ENCODE measurements at places on chromosomes 5 and 9. TPM values are rescaled to one million over a fixed set of nuclear protein-coding genes. Genes with fewer than 3 reads are reported as not detected.

DNA sequence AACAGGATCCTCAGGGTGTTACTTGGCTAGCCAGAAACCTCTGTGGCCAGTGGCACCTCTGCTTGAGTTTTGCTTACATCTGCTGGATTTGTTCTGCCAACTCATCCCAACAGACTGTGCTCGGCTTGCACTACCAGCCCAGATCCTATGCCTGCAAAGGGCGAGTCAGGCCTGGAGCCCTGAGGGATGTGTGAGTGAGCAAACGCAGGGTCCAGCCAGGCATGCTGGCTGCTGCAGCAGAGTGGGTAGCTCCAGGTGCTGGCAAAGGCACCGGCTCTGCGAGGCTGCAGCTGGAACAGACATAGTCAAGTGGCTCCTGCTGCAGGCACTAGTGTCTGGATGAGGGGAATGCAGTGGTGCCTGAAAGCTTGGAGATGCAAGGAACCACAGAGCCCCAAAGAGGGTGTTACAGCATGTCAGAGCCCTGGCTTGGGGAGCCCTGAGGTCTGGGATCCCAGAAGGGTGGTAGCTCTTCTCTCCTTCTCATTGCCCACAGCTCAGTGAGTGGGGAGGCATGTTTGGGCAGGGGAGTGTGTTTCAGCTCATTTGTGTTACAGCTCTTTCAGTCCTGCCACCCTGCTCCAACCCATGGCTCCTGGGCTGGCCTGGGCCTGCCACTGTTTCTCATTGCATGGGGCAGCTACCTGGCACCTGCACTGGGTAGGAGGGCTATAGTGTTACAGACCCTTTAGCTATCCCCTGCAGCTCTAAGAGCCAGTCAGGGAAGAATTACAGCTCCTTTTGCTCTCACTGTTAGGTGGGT lies 332.6 kb downstream of the TAF11L14 start:
- H3K4me1 ChIP-seq, result no peaks in the 10 kb centered on the region
- H3K36me3 ChIP-seq, result peaks cover 9% of the 10 kb centered on the region
- H3K4me3 ChIP-seq, result no peak overlapping the region
- no peaks in the 10 kb centered on the region for H3K27me3 ChIP-seq
- no peak overlapping the region for H3K27ac ChIP-seq

- H3K27me3 ChIP-seq, result no peaks in the 10 kb centered on the region
- no peak for DNase-seq
- no peaks in the 10 kb centered on the region for H3K36me3 ChIP-seq
- H3K4me3 ChIP-seq, result no peak overlapping the region
- no peak overlapping the region for H3K27ac ChIP-seq
- H3K4me1 ChIP-seq, result peaks cover 15% of the 10 kb centered on the region
These were observed 100.7 kb downstream of the PAM start for GRCh38 chr5:102855681-102856388.

- peaks cover 5% of the 10 kb centered on the region for H3K4me1 ChIP-seq
- DNase-seq, result no peak
- peaks cover 25% of the 10 kb centered on the region for H3K36me3 ChIP-seq
- no peak overlapping the region for H3K27ac ChIP-seq
- no peak overlapping the region for H3K4me3 ChIP-seq
These were observed 36.0 kb downstream of the UBE2D2 start for GRCh38 chr5:139597134-139597533.

- H3K27me3 ChIP-seq, result no peaks in the 10 kb centered on the region
- H3K36me3 ChIP-seq, result no peaks in the 10 kb centered on the region
- no peak overlapping the region for H3K4me3 ChIP-seq
- H3K4me1 ChIP-seq, result 0 out of 2 replicates have a peak, but pooled peaks cover 4% of the 10 kb centered on the region
- H3K27ac ChIP-seq, result no peak overlapping the region
- DNase-seq, result no peak
These were observed 219.9 kb downstream of the PRDM9 start for GRCh38 chr5:23727271-23727670.

GRCh38 chr5:155833287-155833686 lies 493.7 kb upstream of the SGCD start:
- H3K27me3 ChIP-seq, result no peaks in the 10 kb centered on the region
- H3K4me3 ChIP-seq, result no peak overlapping the region
- DNase-seq, result no peak
- H3K4me1 ChIP-seq, result no peaks in the 10 kb centered on the region
- no peaks in the 10 kb centered on the region for H3K36me3 ChIP-seq

GRCh38 chr9:6426117-6426516 lies 13.1 kb downstream of the UHRF2 start:
- peaks cover 11% of the 10 kb centered on the region for H3K36me3 ChIP-seq
- peak overlapping the region; percentile 71 for H3K27ac ChIP-seq
- no peak for DNase-seq
- peaks cover 12% of the 10 kb centered on the region for H3K4me1 ChIP-seq
- no peaks in the 10 kb centered on the region for H3K27me3 ChIP-seq

DNA sequence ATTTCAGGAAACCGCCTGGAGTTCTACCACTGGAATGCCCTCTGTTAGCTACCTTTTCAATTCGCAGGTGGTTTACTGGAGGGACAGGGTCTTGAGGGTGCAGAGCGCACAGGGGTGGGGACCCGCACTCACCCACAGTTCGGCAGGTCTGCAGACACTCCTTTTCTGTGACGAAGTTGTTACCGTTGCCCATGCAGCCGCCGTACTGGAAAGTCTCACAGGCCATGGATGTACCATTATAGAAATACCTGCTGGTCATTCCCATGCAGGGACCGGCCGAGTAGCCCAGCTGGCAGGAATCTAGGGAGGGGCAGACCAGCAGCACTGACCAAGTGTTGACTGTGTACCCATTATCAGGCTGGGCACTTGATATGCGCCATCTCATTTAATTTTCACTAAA lies 16.8 kb downstream of the AMBP start:
- H3K4me1 ChIP-seq, result no peaks in the 10 kb centered on the region
- H3K27me3 ChIP-seq, result no peaks in the 10 kb centered on the region
- H3K27ac ChIP-seq, result no peak overlapping the region
- DNase-seq, result no peak
- no peak overlapping the region for H3K4me3 ChIP-seq

- no peak overlapping the region for H3K27ac ChIP-seq
- H3K4me1 ChIP-seq, result peaks cover 4% of the 10 kb centered on the region
- H3K4me3 ChIP-seq, result no peak overlapping the region
- no peak for DNase-seq
- no peaks in the 10 kb centered on the region for H3K36me3 ChIP-seq
These were observed 20.8 kb upstream of the GTF3C5 start for GRCh38 chr9:133009906-133010582.

DNA sequence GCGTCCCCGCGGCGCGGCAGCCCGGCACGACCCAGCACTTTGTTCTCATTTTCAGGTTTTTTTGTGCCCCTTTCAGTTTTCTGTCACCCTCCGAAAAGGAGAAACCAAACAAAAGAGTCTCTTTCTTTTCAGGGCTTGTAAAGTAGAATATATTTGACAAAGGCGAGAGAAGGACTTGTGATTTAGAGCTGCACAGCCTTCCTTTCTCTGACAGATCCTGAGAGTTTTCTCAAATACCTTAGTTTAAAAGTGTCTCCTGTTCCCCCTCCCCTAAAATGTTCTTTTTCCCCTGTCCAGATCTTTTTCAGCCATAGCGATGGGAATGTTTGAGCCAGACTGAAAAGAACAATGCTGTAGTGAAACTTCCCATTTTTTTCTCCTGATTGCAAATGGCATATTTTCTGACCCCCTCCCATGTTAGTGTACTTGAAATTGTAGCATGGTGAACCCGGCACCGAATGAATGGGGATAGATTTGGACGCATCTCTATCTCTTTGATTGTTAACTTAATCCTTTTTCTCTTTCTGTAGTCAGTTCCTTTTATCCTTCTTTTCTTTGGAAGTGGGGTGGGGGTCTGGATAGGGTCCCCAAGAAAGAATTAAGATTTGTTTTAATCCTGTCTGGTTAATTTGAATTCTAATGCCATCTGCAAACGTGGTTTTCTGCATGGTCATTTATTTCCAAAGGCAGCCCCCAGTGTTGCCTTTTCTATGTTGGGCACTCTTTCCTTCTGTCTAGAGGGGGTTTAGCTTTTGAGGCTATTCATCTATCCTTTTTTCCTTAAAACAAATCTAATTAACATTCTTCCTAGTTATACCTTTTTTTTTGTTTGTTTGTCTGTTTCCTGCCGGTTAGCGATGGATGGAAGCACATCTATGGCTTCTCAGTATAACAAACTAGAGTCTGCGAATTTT lies 2.2 kb downstream of the ZSWIM6 start:
- peaks cover 45% of the 10 kb centered on the region for H3K27me3 ChIP-seq
- H3K27ac ChIP-seq, result no peak overlapping the region
- H3K36me3 ChIP-seq, result peaks cover 3% of the 10 kb centered on the region

Gene CERCAM
- total RNA-seq, result 15.2 TPM

- 0 out of 2 replicates have a peak overlapping the region, but pooled peaks have one; percentile 49 for H3K27ac ChIP-seq
- peaks cover 17% of the 10 kb centered on the region for H3K4me1 ChIP-seq
- H3K27me3 ChIP-seq, result no peaks in the 10 kb centered on the region
- H3K4me3 ChIP-seq, result no peak overlapping the region
These were observed 7.8 kb downstream of the RMI1 start for GRCh38 chr9:83988411-83988810.

DNA sequence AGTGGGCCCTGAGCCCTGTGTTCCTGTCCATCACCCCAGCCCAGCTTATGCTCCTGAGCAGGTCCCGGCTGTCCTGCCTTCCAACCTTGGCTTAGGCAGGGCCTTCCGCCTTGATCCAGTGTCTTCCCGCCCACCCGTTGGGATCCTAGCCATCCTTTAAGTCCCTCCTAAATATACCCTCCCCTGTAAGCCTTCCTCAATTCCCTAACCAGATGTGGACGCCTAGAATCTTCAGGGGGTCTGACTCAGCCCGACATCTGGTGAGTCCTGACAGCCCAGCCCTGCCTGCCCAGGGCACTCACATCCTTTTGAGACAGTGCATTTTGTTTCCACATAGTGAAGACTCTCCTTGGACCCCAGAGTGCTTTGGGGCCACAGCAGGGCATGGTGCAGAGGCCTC lies 23.7 kb downstream of the SLC6A7 start:
- H3K27me3 ChIP-seq, result peaks cover 9% of the 10 kb centered on the region
- H3K27ac ChIP-seq, result no peak overlapping the region
- H3K4me1 ChIP-seq, result peaks cover 41% of the 10 kb centered on the region
- H3K4me3 ChIP-seq, result no peak overlapping the region
- no peaks in the 10 kb centered on the region for H3K36me3 ChIP-seq

GRCh38 chr9:84216151-84216550 lies 124.4 kb downstream of the SLC28A3 start:
- no peaks in the 10 kb centered on the region for H3K4me1 ChIP-seq
- 0 out of 2 replicates have a peak, but pooled peaks cover 3% of the 10 kb centered on the region for H3K27me3 ChIP-seq
- no peak for DNase-seq
- H3K27ac ChIP-seq, result no peak overlapping the region
- H3K4me3 ChIP-seq, result no peak overlapping the region

- no peaks in the 10 kb centered on the region for H3K27me3 ChIP-seq
- peaks cover 12% of the 10 kb centered on the region for H3K4me1 ChIP-seq
These were observed 357.8 kb downstream of the TMEM167A start for GRCh38 chr5:82719368-82719767.

GRCh38 chr9:2359891-2360471 lies 261.6 kb upstream of the VLDLR start:
- peaks cover 46% of the 10 kb centered on the region for H3K4me1 ChIP-seq
- H3K27me3 ChIP-seq, result peaks cover 4% of the 10 kb centered on the region

DNA sequence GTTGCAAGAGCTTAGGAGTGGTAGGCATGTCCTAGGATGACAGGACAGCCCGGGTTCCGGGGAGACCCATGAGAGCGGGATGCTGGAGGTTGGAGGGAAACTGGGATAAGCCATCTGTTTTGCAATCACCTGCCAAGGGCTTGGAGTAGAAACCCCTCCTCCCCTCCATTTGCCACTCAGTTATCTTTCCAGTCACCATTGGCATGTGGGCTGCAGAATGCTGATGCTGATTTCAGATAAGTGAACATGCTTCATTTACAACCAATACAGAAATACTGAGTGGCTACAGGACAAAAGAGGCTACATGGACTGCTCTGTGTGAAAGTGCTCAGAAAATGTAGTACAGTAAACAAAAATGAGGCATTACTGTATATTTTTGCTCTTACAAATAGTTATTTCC lies 93.4 kb upstream of the KIF2A start:
- H3K27ac ChIP-seq, result no peak overlapping the region
- no peak overlapping the region for H3K4me3 ChIP-seq
- no peak for DNase-seq
- peaks cover 11% of the 10 kb centered on the region for H3K4me1 ChIP-seq
- H3K36me3 ChIP-seq, result no peaks in the 10 kb centered on the region

- no peak for DNase-seq
- H3K27ac ChIP-seq, result peak overlapping the region; percentile 58
- H3K4me1 ChIP-seq, result peaks cover 40% of the 10 kb centered on the region
- H3K36me3 ChIP-seq, result no peaks in the 10 kb centered on the region
- peaks cover 3% of the 10 kb centered on the region for H3K27me3 ChIP-seq
These were observed 7.4 kb downstream of the FIBCD1 start for GRCh38 chr9:130931508-130932254.

DNA sequence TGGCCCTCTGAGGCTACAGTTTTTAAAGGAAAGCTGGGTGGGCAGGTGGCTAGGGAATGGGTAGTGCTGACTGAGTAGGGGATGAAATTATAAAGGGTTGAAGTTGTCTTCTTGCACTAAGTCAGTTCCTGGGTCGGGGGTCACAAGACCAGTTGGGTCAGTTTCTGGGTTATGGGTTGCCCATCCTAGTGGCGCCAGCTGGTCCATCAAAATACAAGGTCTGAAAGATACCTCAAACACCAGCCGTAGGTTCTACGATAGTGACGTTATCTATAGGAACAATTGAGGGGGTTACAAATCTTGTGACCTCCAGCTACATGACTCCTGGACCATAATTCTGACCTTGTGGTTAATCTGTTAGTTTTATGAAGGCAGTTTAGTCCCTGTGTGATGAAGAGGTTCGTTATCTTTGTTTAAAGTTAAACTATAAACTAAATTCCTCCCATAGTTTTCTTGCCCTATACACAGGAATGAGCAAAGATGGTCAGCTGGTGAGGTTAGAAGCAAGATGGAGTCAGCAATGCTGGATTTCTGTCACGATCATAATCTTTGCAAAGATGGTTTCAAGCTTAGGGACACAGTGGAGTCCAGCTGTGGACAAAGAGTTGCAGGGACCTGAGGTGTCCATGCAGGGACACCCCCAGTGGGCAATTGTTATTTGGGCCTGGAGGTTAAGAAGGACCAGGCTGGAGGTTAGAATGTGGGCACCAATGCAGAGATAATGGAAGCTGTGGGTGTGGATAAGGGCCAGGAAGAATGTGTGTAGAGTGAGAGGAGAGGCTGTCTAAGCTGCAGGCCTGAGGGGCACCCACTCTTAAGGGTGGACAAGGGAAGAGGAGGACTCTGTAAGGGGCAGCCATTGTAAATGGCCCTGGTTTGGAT lies 14.0 kb upstream of the CREBRF start:
- no peak for DNase-seq
- H3K36me3 ChIP-seq, result no peaks in the 10 kb centered on the region
- no peak overlapping the region for H3K27ac ChIP-seq
- H3K4me1 ChIP-seq, result peaks cover 7% of the 10 kb centered on the region
- no peak overlapping the region for H3K4me3 ChIP-seq
- no peaks in the 10 kb centered on the region for H3K27me3 ChIP-seq

GRCh38 chr9:89743216-89743572 lies 138.4 kb downstream of the GADD45G start:
- no peak overlapping the region for H3K27ac ChIP-seq
- no peaks in the 10 kb centered on the region for H3K27me3 ChIP-seq
- H3K4me3 ChIP-seq, result no peak overlapping the region
- DNase-seq, result no peak
- H3K36me3 ChIP-seq, result no peaks in the 10 kb centered on the region

DNA sequence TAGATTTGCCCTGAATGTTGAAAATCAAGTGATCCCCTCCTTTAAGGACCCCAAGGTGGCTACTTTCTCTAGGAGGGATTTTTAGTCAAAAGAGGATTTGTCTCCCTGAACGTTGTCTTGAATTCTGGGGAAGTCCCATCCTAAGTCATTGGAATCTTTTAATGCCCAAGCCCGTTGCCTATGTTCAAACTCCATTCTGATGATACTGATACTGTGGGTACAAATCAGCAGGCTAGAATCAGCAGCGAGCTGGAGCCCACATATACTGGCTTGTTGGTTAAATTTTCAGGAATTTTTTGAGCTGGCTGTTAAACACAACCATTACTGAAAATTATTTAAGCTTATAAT lies 22.4 kb upstream of the TNFSF15 start:
- no peak for DNase-seq
- H3K27ac ChIP-seq, result no peak overlapping the region
- no peaks in the 10 kb centered on the region for H3K4me1 ChIP-seq

Gene PLAC8L1
- 0.30 TPM for total RNA-seq

Data from WTC11 (cell line).